Activated CD4-positive, alpha-beta T cell treated with anti-CD3 and anti-CD28 coated beads, Interleukin-2, amount 50 U/mL, for 4 hours (primary cell): ENCODE measurements at places on chromosomes 2 and 18.

DNA sequence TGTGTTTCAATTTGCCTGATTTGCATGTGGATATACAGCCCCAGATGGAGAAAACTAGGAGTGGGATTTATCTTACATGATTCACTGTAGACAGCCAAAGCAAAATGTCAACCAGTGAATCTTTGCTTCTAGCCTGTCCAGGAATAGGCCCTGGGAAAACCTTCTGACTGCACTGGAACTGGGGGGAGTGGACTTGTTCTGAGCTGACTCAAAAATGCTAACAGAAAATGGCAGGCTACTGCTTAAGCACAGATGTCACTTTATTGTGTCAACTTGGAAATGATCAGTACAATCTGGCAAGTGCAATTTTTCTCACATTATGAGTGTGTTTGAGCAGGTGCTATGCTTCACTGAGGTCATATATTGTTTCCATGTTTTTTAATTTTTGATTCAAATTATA, 593.7 kb downstream of the NRXN1 start:
- DNase-seq = no peak

DNA sequence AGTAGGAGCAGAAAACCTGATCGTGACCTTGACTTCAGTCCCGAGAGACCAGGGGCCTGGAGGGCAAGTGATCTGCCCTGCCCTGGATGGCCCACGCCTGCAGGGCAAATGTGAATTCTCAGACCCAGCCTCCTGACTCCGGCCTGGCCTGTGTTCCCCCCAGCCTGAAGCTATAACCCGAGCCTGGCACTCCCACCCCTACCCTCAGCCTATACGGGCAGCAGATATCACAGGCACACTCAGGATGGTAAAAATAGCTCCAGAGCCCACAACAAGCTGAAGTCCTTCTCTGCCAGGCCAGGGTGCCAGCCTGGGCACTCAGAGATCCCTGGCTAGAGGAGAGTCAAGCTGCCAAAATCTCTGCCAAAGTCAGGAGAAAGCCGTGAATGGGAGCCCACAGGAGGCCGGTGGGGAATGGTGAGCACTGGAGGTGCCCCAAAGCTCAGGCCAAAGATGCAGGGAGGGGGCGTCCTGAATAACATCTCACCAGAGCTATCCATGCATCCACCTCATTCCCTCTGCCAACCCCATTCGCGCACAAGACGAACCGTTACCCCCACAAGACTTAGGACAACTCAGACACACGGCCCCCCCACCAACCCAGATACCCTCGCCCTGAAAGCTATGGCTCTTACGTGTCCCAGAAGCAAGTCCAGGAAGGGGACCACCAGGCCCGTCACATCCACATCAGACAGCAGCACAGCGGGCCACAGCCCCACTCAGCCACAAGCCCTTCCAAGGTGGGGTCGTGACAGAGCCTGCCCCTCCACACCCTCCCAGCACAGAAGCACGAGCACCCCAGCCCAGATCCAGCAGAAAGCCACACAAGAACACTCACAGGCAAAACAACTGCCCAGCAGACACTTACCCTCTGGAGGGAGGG, 144.9 kb downstream of the TNS1 start:
- DNase-seq = no peak

DNA sequence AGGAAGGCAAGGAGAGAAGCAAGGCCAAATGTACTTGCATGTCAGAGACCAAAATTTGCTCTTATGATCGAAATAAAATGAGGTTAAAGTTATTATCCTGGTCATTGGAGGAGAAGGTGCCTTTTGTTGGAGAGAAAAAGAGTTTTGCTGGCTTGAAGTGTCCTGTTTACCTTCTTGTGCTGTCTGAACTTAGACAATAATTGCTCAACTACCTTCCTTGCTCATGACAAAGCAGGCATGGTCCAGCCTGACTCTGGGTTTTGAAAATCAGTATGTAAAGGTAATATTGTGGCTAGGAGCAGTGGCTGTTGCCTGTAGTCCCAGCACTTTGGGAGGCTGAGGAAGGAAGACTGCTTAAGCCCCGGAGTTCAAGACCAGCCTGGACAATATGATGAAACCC, 89.1 kb downstream of the MEIS1 start:
- no peak for DNase-seq

GRCh38 chr2:64869126-64869525, 120.1 kb upstream of the SLC1A4 start:
- DNase-seq = no peak

- peak; percentile 1 for DNase-seq
Observed at GRCh38 chr18:23619388-23619881, 33.1 kb upstream of the NPC1 start.

- peak; percentile 75 for DNase-seq
Observed at GRCh38 chr2:61426267-61426897, 44.5 kb downstream of the USP34 start.

DNA sequence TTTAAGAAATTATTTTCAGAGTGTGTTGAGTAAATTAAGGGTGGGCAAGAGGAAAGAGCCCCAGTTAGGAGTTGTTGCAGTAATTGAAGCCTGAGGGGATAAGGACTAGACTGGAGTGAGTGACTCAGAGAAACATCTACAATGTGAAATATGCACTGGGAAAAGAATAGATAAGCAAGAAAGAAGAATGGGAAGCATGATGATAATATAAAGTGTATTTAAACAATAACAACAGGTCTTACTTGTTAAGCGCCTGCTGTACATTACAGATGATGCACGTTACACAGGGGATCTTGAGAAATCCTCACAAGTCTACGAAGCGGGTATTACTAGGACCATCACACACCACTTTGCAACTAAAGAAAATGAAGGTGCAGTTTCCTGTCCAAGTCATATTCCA, 73.6 kb upstream of the STK17B start:
- DNase-seq = no peak

GRCh38 chr2:240932001-240932723, 26.0 kb downstream of the CROCC2 start:
- no peak for DNase-seq
